ENCODE measurements at places on chromosomes 11 and 22.

DNA sequence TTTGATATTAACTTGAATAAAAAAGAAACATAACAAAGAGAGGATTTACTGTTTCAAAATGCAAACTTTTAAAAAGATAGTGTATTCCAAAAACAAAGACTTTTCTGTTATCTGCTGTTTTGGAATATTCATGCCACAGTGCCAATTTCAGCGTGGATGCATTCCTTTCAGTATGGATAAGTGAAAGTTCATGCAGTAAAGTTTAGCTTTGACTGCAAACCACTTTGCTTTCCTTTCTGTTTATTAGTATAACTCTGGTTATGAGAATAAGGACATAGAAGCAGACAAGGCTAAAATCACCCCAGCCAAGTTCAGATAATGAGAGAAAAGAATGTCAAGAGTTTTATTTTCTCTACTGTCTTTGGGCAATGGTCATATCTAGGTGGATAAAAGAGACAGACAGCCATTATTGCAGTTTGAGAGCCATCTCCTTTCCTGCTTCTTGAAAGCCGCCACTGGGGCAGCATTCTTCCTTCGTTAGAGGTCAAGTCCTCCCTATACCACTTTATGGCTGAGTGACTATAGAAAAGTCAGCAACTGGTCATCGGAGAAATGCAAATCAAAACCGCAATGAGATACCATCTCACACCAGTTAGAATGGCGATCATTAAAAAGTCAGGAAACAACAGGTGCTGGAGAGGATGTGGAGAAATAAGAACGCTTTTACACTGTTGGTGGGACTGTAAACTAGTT lies 82.4 kb upstream of the BLID start:
- DNase-seq, result no peak

- DNase-seq, result no peak
Observed at GRCh38 chr11:63155794-63156193, 11.8 kb upstream of the SLC22A24 start.

GRCh38 chr11:106961048-106961447 lies 57.2 kb downstream of the GUCY1A2 start:
- no peak for DNase-seq

DNA sequence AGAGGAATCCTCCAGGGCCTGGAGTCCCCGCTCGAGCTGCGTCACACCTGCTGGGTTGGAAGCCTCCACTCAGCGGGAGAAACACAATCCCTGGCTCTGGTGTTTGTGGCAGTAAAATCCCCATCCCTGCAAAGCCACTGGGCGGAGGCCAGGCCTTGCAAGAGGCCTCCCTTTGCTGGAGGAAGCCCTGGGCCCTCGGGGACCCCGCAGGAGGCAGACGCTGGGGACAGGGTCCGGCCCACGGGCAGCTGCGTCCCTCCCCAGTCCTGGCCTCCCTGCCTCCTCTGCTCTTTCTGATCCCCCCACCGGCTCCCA lies 194.7 kb downstream of the BRD1 start:
- DNase-seq, result no peak

DNA sequence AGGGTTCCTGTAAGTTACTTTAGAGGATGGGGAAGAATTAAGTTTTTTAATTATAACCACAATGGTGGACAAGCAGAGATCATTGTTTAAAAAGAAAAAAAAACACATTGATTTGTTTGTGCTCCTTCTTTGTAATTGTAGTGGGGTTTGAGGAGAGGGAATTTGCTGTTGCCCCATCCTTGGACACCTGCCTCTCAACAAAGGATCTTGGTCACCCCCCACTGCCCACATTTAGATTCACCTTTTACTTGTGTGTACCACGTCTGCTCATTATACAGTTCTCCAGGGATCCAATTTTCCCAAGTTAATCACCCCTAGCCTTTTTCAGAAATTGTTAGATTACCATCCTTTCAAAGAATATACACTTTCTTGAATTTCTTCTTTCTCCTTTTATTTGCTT lies 53.0 kb downstream of the DNAJC24 start:
- DNase-seq, result no peak

DNA sequence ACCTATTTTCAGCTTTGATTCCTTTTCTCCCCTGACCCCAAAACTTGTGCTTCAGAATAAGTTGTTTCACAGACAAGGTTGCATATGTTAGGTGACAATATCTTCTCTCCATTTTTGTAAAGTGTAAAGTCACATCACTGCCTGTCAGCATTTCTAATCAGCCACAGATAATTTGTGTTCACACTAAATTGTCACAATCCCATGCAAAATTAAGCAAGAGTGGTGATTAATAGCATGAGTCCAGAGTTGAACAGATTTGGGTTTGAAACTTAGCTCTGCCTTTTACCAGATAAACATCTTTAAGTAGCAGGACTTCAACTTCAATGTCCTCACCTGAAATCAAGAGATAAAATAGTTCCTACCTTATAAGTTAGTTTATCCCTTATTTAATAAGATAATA lies 80.1 kb downstream of the MICAL2 start:
- DNase-seq, result no peak

DNA sequence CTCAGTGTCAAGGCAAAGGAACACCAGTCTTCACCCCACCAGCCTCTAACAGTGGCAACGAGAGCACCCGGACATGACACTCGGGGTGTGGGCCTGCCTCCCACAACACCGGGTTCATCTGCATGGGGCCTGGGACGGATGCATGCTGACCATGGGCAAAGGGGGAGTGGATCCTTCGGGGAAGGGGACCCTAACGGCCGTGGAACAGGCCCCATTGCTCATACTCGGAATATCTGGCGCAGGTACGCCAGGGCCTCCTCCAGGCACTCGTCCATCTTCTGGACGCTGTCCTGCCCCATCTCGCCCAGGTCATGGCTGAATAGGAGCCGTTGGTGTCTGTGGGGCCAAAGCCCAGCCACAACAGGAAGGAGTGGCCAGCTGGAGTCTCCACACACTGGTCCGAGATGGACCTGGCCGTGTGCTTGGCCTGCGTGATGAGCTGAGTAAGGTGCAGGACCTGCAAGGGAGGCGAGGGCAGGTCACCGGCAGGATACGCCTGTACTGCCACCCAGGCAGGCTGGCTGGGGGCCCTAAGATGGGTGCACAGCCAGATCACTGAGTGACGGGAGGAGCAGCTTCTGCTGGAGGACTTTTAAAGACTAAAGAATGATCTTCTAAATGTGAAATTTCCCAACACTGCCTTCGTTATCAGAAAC lies 96.8 kb downstream of the MED15 start:
- DNase-seq, result no peak

DNA sequence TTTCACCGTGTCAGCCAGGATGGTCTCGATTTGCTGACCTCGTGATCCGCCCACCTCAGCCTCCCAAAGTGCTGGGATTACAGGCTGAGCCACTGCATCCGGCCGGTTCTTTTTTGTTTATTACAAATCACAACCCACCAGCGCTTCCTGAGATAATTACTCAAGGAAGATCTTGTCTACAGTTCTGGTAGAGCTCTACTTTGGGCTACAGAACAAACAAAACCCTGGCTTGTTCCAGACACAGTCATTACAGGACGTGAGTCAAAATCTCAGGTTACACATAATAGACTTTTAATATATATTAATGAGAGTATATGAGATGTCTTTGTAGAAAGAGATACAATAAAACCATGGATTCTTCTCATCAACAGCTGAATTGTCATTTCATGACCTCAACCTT lies 42.8 kb upstream of the NUP50 start:
- no peak for DNase-seq

GRCh38 chr11:123924027-123924426 lies 15.4 kb upstream of the OR4D5 start:
- no peak for DNase-seq

- DNase-seq, result no peak
Observed at GRCh38 chr11:108524422-108524821, 26.2 kb upstream of the POGLUT3 start.

DNA sequence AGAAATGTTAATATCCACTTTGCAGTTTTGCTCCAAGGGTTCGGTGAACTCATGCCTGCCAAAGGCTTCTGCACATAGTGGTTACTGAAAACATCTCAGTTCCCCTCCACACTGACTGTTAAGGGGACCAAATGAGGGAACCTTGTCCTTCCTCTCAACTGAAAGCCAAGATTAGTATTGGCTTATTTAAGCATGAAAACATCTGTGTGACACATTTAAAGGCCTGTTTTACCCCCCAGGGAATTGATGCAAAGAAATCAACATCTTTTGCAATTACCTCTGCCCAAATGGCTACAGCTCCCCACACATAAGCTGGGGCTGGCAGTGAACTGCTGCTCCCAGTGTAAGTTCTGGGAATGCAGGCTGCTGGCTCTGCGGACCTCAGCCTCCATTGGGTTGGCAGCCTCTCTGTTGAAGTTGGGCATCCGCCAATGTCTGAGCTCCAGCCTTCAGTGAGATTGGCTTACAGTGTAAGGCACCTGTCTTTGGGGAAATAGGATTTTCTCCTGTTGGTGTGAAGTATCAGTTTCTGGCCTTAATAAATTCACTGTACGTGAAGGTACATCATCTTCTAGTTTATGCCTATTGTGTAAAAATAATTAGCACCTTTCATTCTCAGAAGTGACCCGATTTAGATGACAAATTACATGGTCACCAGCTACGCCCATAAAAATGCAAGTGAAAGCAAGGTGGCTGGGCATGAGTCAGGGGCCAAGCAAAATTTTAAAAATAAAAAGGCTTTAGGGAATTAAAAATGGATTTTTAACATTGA lies 213.4 kb upstream of the SYN3 start:
- no peak for DNase-seq

DNA sequence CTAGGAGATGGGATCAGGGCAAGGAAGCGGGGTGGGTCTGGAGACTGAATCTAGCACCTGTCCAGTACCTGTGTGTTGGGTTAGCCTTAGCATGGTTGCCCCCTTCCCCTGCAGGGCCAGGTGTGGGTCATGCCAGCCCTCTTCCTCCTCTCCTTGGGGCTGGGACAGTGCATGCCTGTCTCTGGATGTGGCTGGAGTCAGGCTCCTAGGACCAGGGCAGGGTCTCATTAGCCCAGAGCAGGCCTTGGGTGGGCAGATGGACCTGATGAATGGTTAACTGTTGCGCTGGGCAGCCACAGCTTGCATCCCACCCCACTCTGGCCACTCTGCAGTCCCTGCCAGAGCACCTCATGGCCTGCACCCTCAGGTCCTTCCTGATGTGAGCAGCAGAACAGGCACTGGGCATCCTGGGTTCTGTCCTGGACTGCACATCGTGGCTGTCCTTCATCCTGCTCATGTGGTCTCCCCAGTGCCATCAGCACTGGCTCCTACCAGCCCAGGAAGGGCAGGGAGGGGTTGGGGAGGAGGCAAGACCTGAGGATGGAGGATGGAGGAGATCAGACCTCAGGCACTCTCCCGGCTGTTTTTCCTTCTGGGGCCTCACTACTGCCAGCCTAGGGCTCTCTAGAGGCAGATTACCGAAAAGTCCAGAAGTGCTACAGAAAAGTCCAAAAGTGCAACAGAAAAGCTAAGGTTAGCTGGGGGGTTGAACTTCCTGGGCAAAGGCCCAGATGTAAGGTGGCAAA lies 12.8 kb upstream of the CHRM1 start:
- no peak for DNase-seq

GRCh38 chr11:34641456-34641855 lies 20.6 kb downstream of the EHF start:
- no peak for DNase-seq

DNA sequence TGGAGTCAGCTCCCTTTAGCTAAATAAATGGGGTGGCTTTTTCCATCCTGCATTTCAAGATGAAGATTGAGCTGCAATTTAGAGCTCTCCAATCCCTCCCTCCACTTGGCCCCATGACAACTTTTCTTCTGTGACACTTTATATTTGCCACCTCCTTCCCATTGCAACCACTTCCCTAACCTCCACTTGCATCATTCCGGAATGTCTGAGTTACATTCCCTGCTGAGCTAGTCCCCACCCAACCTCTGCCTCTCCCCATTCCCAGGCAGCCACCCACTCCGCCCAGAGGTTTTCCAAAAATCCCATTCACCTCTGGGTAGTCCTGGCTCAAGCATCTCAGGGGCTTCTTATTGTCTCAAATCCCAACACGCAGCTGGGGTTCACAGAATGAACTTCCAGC lies 24.7 kb downstream of the PC start:
- DNase-seq, result no peak

DNA sequence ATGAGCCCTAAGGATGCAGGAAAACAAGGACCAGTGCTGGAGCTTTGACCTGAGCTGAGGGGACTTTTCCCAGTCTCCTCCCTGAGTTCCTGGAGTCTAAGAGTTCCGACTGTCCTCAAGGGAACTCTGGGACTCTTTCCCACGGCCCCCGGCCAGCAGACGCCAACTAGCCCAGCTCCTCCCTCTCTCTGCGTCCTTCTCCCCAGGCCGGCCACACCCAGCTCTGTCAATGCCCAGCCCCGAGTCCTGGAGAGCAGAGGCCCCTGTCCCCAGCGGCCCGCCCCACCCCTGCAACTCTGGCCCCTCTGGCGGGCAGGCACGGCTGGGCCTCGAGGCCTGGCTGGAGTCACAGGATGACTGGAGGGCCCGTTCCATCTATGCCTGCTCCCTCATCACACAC lies 29.8 kb downstream of the NECTIN1 start:
- no peak for DNase-seq

- DNase-seq, result no peak
Observed at GRCh38 chr11:117722082-117722481, 74.9 kb downstream of the DSCAML1 start.

GRCh38 chr11:94100253-94100652 lies 28.4 kb upstream of the PANX1 start:
- DNase-seq, result no peak

DNA sequence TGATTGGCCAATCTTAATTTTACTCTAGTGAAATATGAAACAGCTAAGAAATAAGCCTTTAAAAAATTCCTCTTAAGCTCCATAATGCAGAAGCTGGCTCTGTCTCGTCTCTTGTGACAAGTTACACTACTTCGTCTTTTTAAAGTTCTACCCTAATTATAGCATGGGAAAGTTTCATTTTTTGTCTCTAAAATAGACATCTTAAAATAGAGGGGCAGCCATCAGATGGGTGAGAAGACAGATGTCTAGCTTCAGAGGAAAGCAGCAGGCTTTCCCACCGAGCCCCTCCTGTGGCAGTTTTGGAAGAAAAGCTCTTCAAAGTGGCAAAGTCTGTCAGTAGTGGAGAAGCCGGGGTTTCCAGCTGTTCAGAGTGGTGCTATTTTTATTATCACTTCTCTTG lies 39.5 kb downstream of the XRRA1 start:
- DNase-seq, result no peak

GRCh38 chr22:40485813-40486667 lies 115.6 kb downstream of the SGSM3 start:
- DNase-seq, result no peak
